ENCODE measurements at places on chromosomes 5 and 9.

GRCh38 chr9:84466580-84467285 lies 126.2 kb upstream of the SLC28A3 start:
- no peak for DNase-seq

DNA sequence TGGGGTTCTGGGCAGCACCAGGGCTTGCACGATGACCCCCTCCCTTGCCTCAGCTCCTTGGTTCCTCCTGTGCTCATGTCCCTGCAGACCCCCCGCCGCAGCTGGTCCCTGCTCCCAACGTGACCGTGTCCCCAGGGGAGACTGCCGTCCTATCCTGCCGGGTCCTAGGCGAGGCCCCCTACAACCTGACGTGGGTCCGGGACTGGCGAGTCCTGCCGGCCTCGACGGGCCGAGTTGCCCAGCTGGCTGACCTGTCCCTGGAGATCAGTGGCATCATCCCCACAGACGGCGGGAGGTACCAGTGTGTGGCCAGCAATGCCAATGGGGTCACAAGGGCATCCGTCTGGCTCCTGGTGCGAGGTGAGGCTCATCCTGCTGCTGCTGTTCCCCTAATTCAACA lies 39.1 kb downstream of the HMCN2 start:
- peak; percentile 79 for DNase-seq

DNA sequence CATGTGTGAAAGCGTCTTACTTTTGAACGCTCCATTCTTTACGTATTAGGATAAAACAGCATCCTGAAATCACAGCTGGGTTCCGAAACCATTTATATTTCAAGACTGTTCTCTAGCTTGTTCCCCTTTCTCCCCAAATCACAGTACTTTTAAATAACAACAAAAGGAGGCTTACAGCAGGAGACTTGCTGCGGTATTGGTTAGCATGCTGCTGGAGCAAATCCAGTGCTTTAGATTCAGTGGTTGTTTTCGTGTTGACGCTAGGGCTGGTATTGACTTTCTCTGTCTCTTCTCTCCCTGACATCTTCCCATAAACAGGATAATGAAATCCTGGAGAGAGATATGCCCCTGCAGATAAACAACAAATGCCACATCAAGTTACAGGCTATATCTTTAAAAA lies 103.1 kb downstream of the ZNF608 start:
- no peak for DNase-seq

GRCh38 chr5:34620185-34620584 lies 35.9 kb upstream of the RAI14 start:
- no peak for DNase-seq

DNA sequence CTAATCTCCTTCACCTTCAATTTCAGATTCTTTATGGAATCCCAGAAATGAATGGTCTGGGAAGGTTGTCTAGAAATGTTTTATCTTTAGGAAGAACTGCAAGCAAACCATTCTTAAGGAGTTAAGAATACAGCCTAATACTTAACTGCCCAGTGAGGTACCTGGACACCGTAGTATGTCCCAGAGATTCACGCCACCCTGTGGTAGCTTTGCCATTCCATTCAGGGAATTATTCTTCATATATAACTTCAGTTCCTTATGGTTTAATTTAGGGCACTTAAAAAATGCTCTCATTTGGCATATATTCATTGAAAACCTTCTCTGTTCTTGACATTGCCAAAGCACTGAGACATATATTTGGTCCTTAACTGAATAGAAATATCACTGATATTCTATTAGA lies 49.7 kb downstream of the ACTBL2 start:
- DNase-seq = no peak

DNA sequence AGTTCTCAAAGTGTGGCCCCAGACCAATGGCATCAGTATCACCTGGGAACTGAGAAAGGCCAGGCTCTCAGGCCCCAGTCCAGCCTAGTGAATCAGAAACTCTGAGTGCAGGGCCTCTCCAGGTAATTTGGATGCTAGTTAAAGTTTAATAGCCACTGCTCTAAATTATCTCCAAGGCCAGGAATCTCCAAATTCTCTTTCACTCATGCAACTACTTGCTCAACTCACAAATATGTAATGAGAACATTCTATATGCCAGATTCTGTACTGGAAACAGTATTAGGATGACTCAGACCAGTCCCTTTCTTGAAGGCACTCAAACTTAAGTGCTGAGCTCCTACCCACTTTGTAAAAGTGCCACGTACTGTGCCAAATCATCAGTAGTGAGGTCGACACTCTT lies 84.6 kb downstream of the PAPPA start:
- DNase-seq = no peak

- DNase-seq = no peak
These were observed 391.3 kb downstream of the GADD45G start for GRCh38 chr9:89996116-89996515.

- no peak for DNase-seq
These were observed 76.8 kb upstream of the NIPAL4 start for GRCh38 chr5:157382996-157383800.

GRCh38 chr5:83856881-83857280 lies 136.2 kb upstream of the HAPLN1 start:
- DNase-seq = no peak

DNA sequence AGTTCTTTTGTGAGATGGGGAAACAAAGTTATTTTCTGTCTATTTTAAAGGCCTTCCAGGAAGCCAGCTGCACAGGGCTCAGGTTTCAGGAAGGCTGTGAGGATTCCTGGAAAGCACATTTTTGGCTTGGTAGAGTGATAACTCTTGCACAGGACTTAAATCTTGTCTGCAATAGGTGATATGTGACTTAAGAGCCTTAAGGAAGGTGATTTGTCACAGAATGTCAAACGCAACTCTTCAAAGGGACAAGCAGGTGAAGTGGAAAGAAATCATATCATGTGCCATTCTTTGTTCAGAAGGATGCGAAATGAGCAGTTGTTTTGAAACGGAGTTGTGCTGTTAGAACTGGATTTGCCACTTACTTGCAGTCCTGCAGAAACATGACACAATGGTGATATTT lies 459.3 kb downstream of the MAT2B start:
- no peak for DNase-seq

DNA sequence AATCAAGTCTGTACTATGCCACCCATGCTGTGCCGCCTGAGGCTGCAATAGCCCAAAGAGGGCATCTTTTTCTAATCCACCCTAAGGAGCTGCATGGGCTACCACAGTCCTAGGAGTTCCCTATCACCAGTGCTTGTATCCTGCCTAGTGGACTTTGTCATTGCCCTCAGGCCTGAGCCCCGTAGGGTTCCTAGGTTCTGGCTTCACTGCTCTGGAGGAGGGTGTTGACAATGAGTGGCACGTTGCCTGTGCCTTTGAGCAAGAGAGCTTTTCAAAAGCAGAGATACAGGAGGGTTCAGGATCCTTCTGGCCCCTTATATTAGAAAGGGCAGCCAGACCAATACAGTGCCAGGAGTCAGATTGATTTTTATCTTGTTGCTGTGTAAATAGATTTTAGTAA lies 93.0 kb downstream of the PRDM6 start:
- no peak for DNase-seq

DNA sequence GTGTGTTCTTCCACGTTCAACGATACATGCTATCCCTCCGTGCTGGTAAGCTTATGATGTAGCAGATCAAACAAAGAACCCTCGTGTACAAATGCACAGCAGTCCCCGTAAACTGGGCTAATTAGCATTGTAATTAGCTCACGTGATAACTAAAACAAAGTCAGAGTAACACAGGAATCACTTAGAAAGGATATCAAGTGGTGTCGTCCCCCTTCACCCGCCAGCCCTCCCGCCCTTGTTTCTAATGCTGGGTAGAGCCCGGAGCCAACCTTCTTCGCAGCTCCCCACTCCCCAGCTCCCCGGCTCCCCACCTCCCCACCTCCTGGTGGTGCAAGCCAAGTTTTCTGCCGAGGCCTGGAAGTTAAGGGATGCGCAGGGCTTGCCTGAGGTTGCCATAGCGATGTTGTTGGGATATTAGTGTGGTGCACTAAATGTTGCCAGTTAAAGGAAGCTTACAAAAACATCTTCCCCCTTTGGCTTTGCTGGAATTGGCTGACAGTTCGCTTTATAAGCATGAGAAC lies 357.9 kb upstream of the CCNH start:
- peak; percentile 74 for DNase-seq

DNA sequence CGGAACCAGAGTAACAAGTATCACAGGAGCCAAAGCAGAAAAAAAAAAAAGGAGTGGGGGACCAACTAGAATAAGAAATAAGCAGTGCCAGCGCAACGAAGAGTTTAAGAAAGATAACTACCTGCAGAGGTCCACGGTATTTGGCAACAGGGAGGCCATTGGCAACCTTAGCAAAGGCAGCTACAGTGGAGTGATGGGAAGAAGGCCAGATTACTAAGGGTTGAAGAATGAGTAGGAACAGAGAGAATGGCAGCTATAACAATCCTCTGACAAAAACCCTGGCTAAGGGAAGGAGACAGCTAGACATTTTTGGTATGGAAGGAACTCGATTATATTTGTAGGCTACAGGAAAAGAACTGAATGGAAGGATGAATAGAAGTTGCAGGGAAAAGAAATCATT lies 93.4 kb upstream of the DMAC1 start:
- no peak for DNase-seq

DNA sequence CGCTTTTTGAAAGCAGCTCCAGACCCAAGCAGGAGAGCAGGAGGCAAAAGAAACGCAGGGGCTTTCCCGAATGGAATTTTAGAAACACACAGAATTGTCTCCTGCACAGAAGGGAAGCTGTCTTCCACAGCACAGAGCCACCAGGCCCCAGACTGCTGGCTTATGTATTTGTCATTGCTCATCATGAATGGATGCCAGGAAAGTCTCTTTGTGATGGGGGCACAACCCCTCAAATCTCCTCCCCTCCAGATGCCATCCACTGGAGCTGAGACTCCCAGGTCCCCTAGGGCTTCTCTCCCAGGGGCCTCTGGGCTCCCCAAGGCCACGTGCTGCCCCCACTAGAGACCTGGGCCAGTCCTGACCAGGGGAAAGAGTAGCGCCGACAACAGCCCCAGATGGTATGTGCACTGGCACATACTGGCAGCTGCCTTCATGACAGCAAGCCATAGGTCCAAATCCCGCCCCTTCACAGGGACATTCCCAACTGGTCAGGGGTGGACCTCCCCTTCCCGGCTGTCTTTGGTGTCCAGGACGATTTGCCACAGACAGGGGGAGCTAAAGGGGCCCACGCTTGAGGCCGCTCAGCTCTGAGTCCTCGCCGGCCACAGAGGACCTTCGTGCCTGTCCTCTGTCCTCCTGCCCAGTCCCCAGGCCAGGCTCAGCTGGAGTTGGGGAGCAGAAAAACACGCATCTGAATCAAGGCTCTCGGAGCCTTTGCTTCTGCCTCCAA lies 127.8 kb downstream of the KCNIP1 start:
- DNase-seq = peak; percentile 42

DNA sequence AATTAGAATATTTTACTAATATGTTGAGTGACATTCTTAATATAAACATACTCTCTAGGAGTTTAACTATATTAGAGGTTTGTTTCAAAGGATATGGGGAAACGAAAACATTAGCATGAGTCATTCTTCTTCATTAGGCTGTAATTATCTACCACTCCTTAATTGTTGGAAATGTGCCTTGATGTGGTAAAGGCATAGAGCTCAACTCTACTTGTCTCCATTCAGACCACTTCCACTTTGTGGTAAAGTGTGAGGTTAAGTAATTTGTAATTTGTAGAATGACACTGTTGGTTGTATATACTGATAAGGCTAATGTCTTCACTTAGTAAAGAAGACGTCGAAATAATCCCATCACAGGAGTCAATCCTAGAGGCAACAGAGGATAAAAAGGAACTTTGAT lies 58.1 kb downstream of the HAPLN1 start:
- DNase-seq = no peak

DNA sequence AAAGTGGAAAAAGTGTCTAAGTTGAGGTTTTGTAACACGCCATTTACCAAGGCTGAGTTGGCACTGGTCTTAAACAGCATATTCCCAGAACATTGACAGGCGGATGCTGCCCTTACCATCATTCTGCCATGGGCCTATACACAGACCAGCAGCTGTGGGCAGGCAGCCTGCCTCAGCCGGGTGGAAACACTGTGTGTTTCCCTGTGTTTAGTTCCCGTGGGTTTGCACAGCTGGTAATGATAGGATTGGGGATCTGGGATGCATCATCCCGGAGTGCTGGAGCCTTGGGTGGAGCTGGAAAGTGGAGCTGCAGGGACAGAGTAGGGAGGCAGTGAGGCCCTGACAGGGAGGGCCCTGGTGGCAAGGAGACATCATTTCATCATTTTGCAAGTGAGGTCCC lies 5.5 kb upstream of the FGD3 start:
- no peak for DNase-seq

- DNase-seq = no peak
These were observed 166.8 kb upstream of the RFX3 start for GRCh38 chr9:3692606-3693005.

DNA sequence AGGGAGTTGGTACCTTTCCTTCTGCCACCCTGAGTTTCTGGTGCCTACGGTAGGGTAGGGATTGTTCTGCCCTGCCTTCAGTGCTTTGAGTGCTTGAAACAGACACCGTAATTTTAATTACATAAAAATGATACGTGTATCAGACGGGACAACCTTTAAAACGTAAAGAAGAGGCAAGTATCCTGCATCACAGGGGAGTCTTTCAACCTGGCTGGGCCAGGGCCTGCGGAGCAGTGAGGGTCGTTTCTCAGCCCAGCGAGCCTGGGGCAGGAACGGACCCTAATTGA lies 483 bp upstream of the DAB2IP start:
- no peak for DNase-seq

GRCh38 chr5:146222005-146222404 lies 18.6 kb downstream of the RBM27 start:
- no peak for DNase-seq

GRCh38 chr9:77830618-77831285 lies 182.6 kb upstream of the GNA14 start:
- no peak for DNase-seq

GRCh38 chr5:92637247-92637646 lies 943.8 kb downstream of the NR2F1-AS1 start:
- DNase-seq = no peak

GRCh38 chr5:9090381-9091026 lies 455.4 kb downstream of the SEMA5A start:
- DNase-seq = no peak

DNA sequence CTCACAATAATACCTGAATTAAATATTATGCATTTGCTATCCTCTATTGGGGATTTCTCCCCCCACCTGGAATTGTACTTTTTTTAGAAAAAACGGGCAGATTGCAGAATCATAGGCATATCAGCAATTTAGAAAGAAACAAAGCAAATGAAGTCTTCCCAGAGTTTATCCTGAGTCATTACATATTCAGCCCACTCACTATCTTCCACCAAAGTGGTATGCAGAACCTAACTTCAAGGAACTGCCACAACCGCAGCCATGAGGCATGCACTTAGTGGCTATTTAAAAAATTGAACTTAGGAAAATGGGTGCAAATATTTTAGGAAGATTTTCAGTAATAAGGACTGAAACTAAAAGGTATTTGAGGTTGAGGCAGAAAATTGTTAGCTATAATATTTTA lies 48.6 kb downstream of the UBAP1 start:
- DNase-seq = no peak

DNA sequence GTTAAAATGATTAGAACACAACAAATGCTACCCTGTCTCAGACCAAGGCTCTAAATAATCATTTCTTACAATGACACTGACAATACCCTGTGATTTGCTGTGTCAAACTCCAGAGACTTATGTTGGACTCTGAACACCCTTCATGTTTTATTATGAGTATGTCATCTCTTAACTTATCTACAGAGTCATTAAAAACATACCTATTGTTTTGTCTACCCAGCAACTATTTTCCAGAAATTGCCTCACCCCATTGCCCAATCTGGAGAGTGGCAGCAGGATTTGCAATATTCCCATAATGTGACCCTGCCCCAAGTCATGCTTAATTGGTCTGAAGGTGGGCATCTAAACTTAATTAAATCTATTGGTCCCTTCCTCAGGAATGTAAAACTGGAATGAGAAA lies 23.0 kb upstream of the KIF2A start:
- no peak for DNase-seq
